Foreskin fibroblast (primary cell): ENCODE measurements at places on chromosomes 5 and 9.

- DNase-seq: no peak
Observed at GRCh38 chr9:78858266-78858665, 561.3 kb downstream of the PSAT1 start.

GRCh38 chr5:144390133-144390532 is 219.5 kb downstream of the KCTD16 start:
- DNase-seq: peak; percentile 5

DNA sequence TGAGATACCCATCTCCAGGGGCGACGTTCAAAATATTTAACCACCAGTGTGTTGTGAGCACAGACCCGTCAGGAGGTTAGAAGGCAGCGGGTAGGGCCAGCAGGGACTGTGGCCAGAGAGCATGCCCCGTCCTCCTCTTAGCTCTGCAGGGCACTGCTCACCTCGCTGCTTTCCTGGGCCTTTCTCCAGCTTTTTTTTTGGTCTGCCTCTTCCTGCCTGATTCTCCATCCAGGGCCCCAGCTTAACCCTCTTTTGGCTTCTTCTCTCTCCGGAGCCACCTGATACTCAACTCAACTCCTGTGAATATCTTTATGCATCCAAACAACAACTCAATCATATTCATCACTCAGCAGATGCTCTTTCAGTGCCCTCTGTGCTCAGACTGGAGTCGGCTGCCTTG is 44.0 kb downstream of the TMOD1 start:
- DNase-seq: no peak

DNA sequence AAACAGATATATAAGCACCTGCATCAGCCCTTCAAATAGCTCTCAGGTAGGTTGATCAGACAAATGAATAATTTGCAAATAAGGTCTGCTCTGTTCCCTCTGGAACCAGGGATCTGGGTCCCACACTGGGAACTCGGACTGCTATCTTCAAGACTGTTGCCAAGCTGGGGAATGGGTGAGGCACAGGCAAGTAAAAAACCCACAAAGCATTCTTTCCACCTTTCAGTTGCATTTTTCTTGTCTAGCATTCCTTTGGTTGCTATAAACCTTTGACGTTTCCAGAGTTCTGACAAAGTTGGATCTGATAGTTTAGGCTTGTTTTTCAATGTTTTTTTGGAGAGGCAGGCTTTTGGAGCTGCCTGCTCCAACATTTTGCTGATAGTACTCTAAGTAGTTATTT is 20.1 kb downstream of the FBXL17 start:
- DNase-seq: no peak

DNA sequence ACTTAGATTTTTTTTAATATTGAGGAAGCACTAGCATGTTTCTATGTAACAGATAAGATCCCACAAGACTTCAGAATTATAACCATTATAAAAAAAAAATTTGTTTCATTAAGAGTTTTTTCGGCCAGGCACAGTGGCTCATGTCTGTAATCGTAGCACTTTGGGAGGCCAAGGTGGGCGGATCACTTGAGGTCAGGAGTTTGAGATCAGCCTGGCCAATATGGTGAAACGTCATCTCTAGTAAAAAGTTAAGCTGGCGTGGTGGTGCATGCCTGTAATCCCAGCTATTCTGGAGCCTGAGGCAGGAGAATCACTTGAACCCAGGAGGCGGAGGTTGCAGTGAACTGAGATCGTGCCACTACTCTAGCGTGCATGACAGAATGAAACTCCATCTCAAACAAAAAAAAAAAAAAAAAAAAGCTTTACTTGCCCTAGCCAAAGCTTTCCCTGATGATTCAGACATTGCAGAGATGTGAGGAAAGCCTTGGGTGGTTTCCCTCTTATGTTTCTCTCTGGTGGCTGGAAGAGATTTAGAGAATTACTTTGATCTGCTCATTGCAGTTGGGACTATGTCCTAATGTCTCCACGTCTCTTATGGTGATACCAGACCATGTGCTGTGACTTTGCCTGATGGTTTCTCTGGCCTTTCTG is 65.4 kb downstream of the EGFLAM start:
- peak; percentile 50 for DNase-seq

- peak; percentile 62 for DNase-seq
Observed at GRCh38 chr5:96881511-96882115, 5.3 kb downstream of the ERAP2 start.

DNA sequence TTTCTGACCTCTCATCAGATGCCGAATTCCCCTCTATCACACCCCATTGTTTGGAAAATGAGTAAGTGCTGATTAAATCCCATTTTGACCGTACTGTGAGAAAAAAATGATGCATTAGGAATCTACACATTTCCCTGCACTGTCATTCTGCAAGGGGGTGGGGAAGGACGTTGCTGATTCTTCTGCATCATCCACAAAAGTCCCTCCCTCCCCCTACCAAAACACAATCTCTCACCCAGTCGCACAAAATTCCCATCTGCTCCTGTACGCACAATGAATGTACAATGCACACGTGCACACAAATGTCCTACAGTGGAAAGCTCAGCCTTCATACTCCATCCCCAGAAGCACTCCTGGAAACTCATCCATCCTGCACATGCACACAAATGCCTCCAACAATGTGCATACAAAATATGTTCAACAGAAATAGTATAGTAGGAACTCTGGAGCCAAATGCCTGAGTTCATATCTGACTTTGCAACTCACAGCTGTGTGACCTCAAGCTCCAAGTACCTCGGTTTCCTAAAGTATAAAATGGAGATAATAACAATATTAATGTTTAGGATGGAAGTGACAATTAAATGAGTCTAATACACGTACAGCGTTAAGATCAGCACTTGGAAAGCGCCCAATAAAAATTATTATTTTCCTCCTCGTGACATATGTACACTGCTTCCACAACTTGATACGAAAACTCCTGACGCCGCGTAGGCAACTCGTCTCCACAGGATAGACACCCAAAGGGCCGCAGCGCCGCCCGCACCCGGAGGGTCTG is 809 bp downstream of the TNIP1 start:
- peak; percentile 73 for DNase-seq

GRCh38 chr5:1347571-1347970 is 2.7 kb upstream of the CLPTM1L start:
- no peak for DNase-seq

GRCh38 chr5:38576442-38576841 is 20.0 kb upstream of the LIFR start:
- DNase-seq: no peak

DNA sequence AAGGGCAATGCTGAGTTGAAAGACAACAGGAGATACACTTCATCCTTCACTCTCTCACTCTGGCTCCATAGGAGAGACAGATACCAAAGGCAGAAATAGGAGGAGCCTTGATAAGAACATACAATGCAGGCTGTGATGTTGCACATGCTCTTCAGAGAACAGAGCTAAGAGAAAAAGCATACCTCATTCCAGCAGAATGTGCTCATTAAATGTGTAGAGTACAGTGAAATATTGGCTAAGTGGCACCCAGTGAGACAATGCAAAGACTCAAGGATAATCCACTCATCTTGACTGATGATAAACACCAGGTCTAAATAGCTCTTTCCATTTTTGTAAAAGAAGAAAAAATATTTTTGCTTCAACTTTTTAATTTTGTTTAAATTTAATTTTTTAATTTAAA is 139.7 kb downstream of the OR2K2 start:
- DNase-seq: peak; percentile 33

- DNase-seq: no peak
Observed at GRCh38 chr5:56388229-56388985, 155.3 kb upstream of the ANKRD55 start.

DNA sequence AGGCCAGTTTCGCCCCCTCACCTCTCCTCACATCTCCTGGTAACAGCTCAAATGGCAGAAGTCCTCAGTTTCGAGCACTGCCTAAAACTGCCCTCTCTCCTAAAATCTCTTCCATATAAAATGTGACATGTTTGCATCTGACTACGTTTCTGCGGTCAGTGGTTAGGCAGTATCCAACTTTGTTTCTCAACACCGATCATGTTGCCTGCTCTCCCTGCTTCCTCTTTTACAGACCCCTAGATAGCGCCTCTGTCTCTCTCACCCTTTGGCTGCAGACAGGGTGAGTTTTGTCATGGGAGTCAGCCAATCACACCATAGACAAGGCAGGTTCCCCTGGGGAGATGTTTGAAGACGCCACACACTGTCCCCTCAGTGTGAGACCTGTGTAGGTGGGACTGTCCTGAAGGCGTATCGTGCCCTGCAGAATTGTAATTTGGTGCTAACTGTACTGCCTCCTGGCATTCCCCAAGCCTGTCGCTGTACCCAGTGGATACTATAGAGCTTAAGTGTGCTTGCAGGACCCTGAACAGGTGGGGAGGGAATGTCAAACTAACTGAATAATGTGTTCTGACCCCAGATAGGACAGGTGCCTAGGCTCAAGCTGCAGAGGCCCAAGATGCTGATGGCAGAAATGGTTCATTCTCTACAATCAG is 1.1 kb downstream of the HEXB start:
- DNase-seq: peak; percentile 59

DNA sequence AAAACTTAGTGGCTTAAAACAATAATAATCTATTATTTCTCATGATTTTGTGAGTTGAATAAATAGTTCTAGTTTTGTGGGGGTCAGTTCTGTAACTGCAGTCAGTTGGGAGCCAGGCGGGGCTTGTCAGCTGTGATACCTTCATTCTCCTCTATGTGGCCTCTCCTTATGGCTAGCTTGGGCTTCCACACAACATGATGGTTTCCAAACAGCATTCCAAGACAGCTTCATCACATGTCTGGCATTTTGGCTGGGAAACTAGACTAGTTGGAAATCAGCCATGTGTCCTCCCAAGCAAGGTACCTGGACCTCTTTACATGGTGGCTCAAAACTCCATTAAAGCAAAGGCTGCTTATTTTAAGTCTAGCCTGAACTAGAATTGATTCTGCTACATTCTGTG is 61.4 kb upstream of the RANBP3L start:
- DNase-seq: peak; percentile 77

DNA sequence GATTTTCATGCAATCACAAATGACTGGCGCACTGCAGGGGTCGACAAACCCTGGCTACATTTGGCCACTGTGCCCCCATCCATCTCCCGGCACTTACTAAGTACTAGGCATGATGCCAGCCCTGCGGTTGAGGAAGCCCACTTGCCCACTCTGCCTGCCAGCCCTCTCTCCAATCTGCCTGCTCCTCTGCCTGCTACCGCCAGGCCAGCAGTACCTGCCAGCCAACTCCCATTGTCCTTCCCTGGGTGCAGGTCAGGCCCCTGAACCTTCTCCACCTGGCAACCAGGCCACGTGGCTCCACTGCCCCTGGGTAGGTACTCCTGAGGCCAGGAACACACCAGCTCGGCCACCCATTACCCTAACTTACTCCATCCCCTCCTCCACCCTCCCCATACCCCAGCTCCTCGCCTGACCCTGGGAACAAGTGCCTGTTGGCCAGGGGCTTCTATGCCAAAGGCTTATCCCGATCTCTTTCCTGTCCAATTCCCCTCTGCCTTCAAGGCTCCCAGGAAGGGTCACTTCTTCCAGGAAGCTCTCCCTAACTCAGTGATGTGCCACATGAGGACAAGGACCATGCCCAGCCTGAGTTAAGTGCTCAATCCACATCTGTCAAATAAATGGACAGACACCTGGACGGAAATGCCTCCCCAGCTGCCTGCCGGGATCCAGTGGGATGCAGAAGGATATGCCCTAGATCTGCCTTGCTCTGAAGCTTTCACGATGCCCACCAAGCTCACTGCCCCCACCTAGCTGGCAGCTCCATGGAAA is 6.6 kb downstream of the EEIG1 start:
- no peak for DNase-seq

DNA sequence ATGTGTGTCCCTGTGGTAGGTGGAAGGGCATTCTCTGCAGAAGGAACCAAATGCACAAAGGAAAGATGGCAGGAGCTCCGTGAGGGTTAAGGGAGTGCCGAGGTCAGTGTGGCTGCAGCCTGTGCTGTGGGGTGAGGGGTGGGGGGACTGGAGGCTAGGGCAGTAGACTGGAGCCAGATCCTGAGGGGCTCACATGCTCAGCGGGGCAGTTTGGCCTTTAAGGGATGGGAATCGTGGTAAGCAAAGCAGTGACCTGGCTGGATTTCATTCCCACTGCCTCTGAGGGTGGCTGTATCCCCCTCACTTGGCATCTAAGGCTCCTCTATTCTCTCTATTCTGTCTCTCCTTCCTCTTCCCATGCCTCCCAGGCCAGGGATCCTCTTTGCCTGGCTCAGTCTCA is 15.6 kb downstream of the PITX1 start:
- no peak for DNase-seq

DNA sequence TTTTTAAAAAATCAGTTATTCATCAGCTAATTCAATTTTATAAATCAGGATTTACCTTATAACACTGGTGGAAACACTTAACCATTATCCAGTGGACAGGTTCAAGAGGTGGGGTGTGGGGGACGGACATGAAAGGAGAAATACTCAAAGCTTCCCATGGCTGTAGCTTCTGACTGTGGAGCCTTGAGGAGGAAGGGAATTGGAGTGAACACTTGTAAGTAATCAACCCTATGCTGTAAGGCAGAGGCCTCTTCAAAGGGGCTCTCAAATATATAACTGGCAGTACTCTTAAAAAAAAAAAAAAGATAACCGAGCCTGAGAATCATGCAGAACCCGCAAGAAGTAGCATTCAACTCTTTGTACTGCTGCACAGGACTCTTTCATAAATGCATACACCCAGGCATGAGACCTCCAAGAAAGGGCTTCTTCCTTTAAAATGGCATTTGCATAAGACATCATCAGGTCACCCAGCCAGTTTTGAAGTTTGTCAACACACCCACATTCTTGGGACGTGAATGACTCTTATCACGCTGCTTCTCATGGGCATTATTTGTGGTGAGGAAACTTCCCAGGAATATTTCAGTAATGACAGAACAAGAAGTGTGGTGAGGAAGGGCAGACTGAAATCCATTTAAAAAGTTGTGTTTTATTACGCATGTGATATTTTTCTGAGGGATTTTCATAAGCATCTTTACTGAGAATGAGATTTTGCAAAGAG is 8.1 kb downstream of the OSMR start:
- peak; percentile 84 for DNase-seq

DNA sequence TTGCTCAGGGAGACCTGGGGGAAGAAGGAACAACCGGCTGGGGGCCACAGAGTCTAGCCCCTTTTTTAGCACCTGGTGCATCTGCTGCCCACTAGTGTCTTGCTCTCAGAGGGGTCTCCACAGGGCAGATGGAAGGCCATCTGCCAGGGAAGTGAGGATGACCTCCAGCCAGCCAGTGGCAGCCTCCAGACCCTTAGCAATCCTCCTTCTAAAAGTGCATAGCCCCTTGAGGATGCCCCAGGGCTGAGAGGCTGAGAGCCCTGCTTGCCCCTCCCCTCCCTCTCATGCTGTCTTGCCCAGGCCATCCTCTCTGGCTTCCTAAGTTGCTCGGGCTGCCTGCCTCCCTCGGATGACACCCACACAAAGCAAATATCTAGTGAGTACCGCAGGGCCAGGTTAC is 81.5 kb upstream of the PANK3 start:
- DNase-seq: no peak

DNA sequence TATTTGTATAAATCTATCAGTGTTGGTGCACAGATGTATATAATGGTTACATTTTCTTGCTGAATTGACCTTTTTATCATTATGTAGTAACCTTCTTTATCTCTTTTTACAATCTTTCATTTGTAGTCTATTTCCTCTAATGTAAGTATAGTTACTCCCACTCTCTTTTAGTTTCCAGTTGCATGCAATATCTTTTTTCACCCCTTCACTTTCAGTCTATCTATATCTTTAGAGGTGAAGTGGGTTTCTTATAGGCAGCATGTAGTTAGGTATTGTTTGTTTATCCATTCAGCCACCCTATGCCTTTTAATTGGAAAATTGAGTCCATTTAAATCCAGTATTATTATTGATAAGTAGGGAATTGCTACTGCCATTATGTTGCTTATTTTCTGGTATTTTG is 6.1 kb upstream of the EMB start:
- no peak for DNase-seq
